ENCODE measurements at places on chromosomes 5 and 9. TPM values are rescaled to one million over a fixed set of nuclear protein-coding genes. Genes with fewer than 3 reads are reported as not detected.

DNA sequence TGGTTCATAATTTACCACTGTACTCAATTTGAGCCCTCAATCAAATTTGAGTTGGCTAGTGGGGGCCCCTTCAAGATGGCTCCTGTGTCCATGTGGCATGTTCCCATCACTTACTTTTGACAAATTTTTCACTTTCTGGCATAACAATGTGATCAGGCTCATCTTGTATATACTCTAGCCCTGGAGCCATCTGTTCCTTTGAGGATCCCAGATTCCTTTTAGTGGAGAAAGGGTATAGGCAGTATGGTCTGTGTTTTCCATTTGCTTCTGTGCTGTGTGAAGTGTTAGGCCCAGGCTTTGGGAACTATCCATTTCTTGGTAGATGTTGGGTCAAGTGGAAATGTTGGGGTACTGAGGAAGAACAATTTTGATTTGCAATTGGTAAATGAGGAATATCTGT, 45.7 kb downstream of the SH3GL2 start:
- H3K27me3 ChIP-seq: no peaks in the 10 kb centered on the region
- no peak for DNase-seq
- no peaks in the 10 kb centered on the region for H3K36me3 ChIP-seq
- H3K4me1 ChIP-seq: no peaks in the 10 kb centered on the region
- no peak overlapping the region for H3K4me3 ChIP-seq

ACTBL2 gene
- not detected for total RNA-seq

- H3K4me3 ChIP-seq: no peak overlapping the region
- peaks cover 13% of the 10 kb centered on the region for H3K36me3 ChIP-seq
- no peaks in the 10 kb centered on the region for H3K27me3 ChIP-seq
- no peak for DNase-seq
- H3K27ac ChIP-seq: no peak overlapping the region
- H3K4me1 ChIP-seq: peaks cover 4% of the 10 kb centered on the region
Observed at GRCh38 chr5:14739538-14739937, 75.0 kb downstream of the OTULIN start.

CXCL14 gene
- total RNA-seq: 6.1 TPM

DNA sequence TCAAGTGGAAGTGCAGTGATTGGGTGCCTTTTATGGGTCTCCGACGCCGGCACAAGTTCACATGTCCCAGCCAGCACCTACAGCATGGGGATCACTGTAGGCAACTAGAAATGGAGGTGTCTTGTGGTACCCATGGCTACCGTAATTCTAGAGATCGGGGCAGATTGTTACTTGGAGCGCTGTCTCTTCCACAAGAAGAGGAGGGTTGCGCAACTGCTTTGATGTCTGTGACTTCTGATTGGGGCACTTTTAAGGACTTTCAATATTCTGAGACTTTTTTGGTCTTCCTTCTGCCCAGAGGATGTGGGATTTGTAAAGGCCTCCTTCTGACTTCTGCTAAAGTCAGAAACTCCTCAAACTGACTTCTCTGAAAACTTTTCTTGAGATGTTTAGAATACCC, 41.9 kb downstream of the GLRX start:
- no peak for DNase-seq
- H3K27me3 ChIP-seq: no peaks in the 10 kb centered on the region
- no peak overlapping the region for H3K4me3 ChIP-seq
- peaks cover 17% of the 10 kb centered on the region for H3K36me3 ChIP-seq

ZNF883 gene
- 16.5 TPM for total RNA-seq

EXOC3 gene
- total RNA-seq: 66.5 TPM

DNA sequence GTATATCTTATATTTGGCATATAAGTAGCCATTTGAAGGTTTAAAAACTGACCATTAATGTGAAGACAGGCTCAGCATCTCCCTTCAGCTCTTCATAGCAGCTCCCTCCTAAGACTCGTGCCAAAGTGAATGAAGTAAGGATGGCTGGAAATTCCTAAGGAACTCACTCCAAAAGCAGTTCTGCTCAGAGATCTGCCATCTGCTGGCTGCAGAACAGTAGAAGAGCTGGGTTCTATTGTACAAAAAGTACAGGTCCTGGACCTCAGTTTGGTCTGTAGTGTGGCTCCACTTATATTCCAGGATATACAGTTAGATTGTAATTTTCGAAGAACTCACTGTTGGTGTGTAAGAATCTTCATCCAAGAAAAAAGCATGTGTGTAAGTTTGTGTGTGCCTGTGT, 104.9 kb upstream of the RUSC2 start:
- H3K4me1 ChIP-seq: peaks cover 10% of the 10 kb centered on the region
- H3K4me3 ChIP-seq: no peak overlapping the region
- no peaks in the 10 kb centered on the region for H3K27me3 ChIP-seq
- no peak for DNase-seq
- H3K27ac ChIP-seq: no peak overlapping the region
- peaks cover 35% of the 10 kb centered on the region for H3K36me3 ChIP-seq

PCDHA1 gene
- not detected for total RNA-seq

- H3K27me3 ChIP-seq: no peaks in the 10 kb centered on the region
- peak; percentile 21 for DNase-seq
- no peak overlapping the region for H3K27ac ChIP-seq
- H3K4me1 ChIP-seq: peaks cover 4% of the 10 kb centered on the region
- H3K36me3 ChIP-seq: peaks cover 11% of the 10 kb centered on the region
Observed at GRCh38 chr5:151742870-151743294, 15.5 kb downstream of the ATOX1 start.

DNA sequence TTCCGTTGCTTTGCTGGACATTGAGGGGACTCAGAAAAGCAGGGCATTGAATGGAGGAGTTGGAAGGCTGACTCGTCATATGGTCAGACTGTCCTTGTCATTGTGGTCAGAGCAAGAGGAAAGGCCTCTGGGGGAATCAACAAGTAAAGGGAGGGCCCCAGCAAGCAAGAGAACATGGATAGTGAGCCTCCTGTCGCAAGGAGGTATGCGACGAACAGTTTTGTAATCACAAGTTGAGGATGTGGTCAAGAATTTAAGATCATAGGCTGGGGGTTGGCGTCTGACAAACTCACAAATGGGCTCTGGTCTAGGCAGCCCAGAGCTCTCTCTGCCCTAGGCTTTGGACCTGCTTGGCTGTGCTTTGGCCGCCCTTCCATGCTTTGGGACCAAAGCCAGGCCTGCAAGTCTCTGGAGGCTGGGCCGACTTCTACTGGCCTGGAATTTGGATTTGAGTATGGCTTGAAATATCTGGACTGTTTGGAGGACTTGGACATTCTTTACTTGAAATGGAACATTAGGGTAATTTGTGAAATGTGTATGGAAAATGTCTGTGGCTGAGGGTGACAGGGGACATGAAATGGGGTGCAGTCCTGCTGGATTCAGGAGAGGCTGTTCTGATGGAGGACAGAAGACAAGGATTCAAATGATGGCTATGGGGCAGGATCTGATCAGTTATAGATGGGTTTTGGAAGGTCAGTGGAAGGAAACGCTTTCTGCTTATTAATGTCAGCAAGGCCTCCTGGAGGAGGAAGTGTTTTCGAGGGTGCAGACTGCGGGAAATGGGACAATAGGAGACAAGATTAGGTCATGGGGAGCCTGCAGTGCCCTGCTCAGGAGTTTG, 19.2 kb upstream of the NDST1 start:
- peak overlapping the region; percentile 46 for H3K4me3 ChIP-seq
- H3K27ac ChIP-seq: peak overlapping the region; percentile 37
- H3K36me3 ChIP-seq: peaks cover 6% of the 10 kb centered on the region
- H3K27me3 ChIP-seq: no peaks in the 10 kb centered on the region
- DNase-seq: no peak
- H3K4me1 ChIP-seq: peaks cover 53% of the 10 kb centered on the region

DNA sequence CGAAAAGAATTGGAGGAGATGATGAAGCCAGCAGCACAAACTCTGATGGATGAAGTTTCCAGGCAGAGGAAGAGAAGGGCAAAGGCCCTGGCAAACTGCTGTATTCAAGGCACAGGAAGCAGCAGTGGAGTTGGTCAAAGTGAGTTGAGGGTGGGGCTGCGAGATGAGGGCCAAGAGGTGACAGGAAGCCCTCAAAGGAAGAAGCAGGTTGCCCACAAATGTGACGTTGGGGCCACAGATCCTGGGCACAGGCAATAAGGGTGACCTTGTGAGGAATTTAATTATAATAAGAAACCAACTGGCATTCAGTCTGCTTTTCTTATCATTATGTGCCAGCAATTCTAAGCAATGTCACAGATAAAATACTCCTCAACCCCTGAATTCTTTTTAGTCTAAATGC, 261.8 kb downstream of the CTNND2 start:
- no peaks in the 10 kb centered on the region for H3K4me1 ChIP-seq
- H3K36me3 ChIP-seq: no peaks in the 10 kb centered on the region
- no peak overlapping the region for H3K27ac ChIP-seq
- H3K4me3 ChIP-seq: no peak overlapping the region

DNA sequence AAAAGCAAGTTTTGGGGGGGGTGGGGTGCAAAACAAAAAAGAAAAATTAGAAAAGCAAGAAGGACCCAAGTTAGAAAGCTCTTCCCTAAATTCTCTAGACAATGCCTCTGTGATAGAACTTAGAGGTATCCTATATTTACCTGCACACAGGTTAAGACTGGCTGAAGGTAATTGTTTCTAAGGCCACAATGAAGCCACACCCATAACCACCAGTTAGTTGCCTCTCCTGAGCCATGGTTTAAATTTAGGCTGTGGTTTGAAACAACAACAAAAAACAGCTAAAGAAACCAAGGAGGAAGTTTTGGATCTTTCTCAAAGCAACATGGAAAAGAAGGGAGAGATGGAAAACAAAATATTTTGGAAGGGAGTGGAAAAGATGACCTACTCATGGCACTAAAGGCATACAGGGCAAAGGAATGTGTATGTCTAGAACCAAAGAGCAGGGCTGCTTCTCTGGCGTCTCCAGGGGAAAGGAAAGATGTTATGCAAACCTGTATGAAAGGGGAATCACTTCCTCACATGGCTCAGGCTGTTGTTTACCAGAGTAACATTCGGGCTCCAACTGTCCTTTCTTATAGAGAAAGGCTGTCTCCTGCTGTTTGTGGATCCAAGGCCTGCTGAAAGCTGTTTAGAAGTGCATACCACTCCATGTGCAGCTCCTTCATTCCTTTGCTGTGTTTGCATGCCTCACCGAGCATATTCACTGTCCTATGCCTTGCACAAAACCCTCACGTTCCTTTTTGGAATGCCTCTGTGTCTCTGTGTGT, 408.9 kb upstream of the MPDZ start:
- no peak overlapping the region for H3K27ac ChIP-seq
- H3K27me3 ChIP-seq: no peaks in the 10 kb centered on the region
- no peak overlapping the region for H3K4me3 ChIP-seq
- H3K36me3 ChIP-seq: peaks cover 1% of the 10 kb centered on the region
- DNase-seq: no peak

SHC3 gene
- 1.3 TPM for total RNA-seq

ITGA1 gene
- total RNA-seq: 6.4 TPM

TICAM2 gene
- 1.1 TPM for total RNA-seq

PCDHGA6 gene
- 0.80 TPM for total RNA-seq

HAPLN1 gene
- 2.9 TPM for total RNA-seq
